ENCODE measurements at places on chromosomes 1 and 21.

GRCh38 chr21:17427831-17428483, 84.9 kb upstream of the CXADR start:
- DNase-seq = no peak
- no peak overlapping the region for H3K27ac ChIP-seq
- H3K4me1 ChIP-seq = no peaks in the 10 kb centered on the region
- no peaks in the 10 kb centered on the region for H3K27me3 ChIP-seq
- H3K36me3 ChIP-seq = no peaks in the 10 kb centered on the region

- no peaks in the 10 kb centered on the region for H3K27me3 ChIP-seq
- DNase-seq = no peak
- no peaks in the 10 kb centered on the region for H3K36me3 ChIP-seq
Measured at GRCh38 chr21:38914528-38915293, 109.0 kb downstream of the ETS2 start.

- H3K4me1 ChIP-seq = peaks cover 14% of the 10 kb centered on the region
- no peak for DNase-seq
- no peak overlapping the region for H3K4me3 ChIP-seq
Measured at GRCh38 chr1:178051071-178051470, 42.8 kb upstream of the RASAL2 start.

DNA sequence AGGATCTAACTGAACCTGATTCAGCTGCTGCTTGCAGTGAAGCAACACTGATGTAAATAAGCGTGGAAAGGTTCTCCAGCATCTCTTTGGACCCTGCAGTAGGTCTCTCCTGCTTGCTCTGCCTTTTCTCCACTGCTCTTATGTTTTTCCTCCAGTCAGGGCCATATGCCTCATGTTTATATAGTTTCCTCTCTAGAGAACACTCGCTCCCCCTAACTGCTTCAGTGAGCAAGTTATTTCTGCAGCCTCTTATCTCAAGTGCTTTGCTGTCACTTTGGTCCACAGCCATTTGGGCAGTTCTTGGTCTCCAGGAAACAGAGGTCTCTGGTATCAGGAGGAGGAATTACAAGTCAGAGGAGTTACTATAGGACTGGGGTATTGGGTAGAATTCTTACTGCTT, 5.3 kb downstream of the PRUNE1 start:
- no peaks in the 10 kb centered on the region for H3K36me3 ChIP-seq
- no peak for DNase-seq
- peaks cover 15% of the 10 kb centered on the region for H3K4me1 ChIP-seq
- H3K27ac ChIP-seq = no peak overlapping the region

DNA sequence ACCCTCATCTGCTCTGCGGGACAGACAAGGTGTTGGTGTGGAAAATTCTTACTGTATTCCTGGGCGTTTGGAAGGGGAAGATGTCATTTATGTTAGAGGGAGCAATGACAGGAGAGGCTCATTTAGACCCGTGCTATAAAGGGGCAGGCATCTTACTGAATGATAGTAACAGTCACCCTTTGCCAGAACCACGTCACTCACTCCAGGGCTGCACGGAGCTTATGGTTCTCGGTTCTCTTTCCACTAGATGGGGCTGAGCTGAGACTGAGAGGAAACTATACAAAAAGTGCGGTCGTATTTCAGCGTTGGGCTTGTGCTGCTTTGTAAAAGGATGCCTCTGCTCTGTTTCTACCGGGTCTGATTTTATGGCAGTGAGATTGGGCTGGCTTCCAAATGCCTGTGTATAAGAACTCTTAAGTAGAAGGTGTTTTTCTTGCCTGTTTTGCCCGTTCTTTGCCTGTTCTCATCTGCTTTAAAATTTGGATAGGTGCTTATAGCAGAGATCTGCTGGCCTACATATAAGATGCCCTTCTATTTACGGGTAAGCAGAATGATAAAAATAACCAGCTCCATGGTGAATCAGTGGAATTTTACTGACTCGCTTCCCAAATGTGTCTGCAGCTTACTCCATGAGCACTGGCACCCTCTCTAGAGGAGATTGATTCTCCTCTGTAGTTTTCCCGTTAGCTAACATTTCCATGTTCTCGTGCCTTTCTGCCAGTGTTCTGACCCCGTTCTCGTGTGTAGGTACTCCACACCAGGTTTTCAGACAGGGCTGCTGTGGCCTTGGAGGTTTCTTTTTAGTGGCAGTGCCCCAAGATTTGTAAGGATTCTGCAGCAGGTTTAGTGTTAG, 55.9 kb downstream of the MRPS6 start:
- DNase-seq = peak; percentile 14
- H3K4me3 ChIP-seq = no peak overlapping the region
- no peak overlapping the region for H3K27ac ChIP-seq
- peaks cover 33% of the 10 kb centered on the region for H3K36me3 ChIP-seq

- no peaks in the 10 kb centered on the region for H3K27me3 ChIP-seq
- H3K4me3 ChIP-seq = no peak within 1 kb of the TSS
- no peak for DNase-seq
- H3K27ac ChIP-seq = no peak within 1 kb of the TSS
- H3K36me3 ChIP-seq = no peaks in the 10 kb centered on the region
- H3K4me1 ChIP-seq = peaks cover 6% of the 10 kb centered on the region
Measured at GRCh38 chr1:182952677-182953444, at the start of gene SHCBP1L. Gene SHCBP1L, minus strand, starts transcription at chr1:182953166. Its CDS starts 33 bp downstream, at chr1:182953133.

GRCh38 chr1:40627987-40628902, 37.2 kb downstream of the RIMS3 start:
- no peak overlapping the region for H3K27ac ChIP-seq
- peak; percentile 7 for DNase-seq
- no peaks in the 10 kb centered on the region for H3K36me3 ChIP-seq
- no peak overlapping the region for H3K4me3 ChIP-seq
- H3K4me1 ChIP-seq = peaks cover 16% of the 10 kb centered on the region

GRCh38 chr1:211280910-211281309, 21.7 kb downstream of the RCOR3 start:
- peak overlapping the region; percentile 23 for H3K27ac ChIP-seq
- H3K36me3 ChIP-seq = peaks cover 28% of the 10 kb centered on the region
- no peak for DNase-seq
- H3K27me3 ChIP-seq = no peaks in the 10 kb centered on the region
- H3K4me3 ChIP-seq = no peak overlapping the region

DNA sequence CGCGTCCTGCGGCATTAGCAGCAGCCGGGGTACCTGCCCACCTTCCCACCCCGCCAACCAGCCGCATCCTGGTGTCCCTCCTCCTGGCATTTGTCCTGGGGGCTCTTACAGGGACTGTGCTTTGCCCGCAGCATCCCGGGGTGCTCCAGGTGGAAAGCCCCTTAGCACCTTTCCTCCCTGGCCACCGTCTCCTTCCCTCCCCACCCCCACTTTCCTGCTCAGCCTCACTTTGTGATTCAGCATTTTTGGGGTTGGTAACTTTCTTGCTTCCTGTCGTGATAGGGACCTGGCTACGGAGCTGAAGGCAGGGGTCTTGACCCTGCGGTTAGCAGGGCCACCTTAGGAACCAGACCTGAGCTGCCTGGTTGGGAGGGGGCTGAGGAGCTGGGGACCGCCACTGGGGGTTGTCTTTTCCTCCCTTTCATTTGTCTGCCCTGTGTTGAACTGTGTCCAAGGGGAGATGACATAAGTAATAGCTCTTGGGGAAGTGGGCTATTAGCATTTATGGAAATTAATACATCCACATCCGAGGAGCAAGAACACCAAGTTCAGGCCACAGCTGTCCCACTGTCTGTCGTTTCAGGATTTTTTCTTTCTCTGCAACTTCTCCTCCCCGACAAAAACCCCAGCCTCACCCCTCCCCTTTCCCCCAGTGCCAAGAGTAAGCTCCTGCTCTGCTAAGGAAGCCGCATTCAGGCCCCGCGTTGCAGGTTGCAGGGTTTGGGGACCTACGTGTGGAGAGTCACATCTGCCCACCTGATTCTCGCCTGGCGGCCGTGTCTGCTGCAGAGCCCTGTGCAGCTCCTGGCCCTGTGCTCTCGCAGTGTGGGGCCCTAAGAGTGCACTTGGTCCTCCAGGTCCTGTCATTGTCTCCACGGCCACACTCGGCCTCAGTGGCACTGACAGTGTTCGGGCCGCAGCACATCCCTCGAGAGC, 1.6 kb upstream of the NPHP4 start:
- peak overlapping the region; percentile 82 for H3K4me3 ChIP-seq
- H3K36me3 ChIP-seq = no peaks in the 10 kb centered on the region
- peaks cover 17% of the 10 kb centered on the region for H3K4me1 ChIP-seq
- peak; percentile 25 for DNase-seq
- H3K27ac ChIP-seq = peak overlapping the region; percentile 8

- H3K27me3 ChIP-seq = no peaks in the 10 kb centered on the region
- no peaks in the 10 kb centered on the region for H3K4me1 ChIP-seq
- peak; percentile 62 for DNase-seq
- peaks cover 65% of the 10 kb centered on the region for H3K36me3 ChIP-seq
- H3K4me3 ChIP-seq = no peak overlapping the region
- no peak overlapping the region for H3K27ac ChIP-seq
Measured at GRCh38 chr1:110053552-110054428, 16.7 kb downstream of the ALX3 start.

- H3K4me1 ChIP-seq = no peaks in the 10 kb centered on the region
- no peak overlapping the region for H3K4me3 ChIP-seq
- no peaks in the 10 kb centered on the region for H3K36me3 ChIP-seq
Measured at GRCh38 chr1:54650417-54650816, 8.8 kb downstream of the MROH7 start.

- H3K27me3 ChIP-seq = no peaks in the 10 kb centered on the region
- peaks cover 9% of the 10 kb centered on the region for H3K4me1 ChIP-seq
- H3K36me3 ChIP-seq = no peaks in the 10 kb centered on the region
- peak; percentile 54 for DNase-seq
Measured at GRCh38 chr21:34582506-34583150, 32.3 kb downstream of the RCAN1 start.

- no peak for DNase-seq
- H3K27ac ChIP-seq = peak overlapping the region; percentile 71
- H3K4me3 ChIP-seq = no peak overlapping the region
- H3K4me1 ChIP-seq = peaks cover 16% of the 10 kb centered on the region
Measured at GRCh38 chr1:64073705-64074104, 129.7 kb upstream of the UBE2U start.

DNA sequence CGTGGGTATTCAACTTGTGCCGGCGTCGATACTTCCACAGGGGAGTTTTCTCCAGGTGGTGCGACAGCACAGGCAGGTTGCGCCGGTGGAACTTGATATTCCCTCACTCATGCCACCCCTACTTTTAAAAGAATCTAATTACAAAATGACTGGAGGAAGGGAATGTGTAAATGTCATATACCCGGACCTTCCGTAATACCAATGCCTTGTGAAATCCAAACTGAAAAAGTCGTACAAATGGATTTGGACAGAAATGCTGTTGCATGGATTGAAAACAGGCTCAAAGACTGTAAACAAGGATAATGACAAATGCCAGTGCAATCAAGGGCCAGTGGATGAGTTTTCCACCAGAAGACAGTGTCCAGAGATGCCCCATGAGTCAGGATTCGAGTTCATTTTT, 235.3 kb upstream of the USP25 start:
- no peak for DNase-seq
- no peaks in the 10 kb centered on the region for H3K36me3 ChIP-seq
- H3K27me3 ChIP-seq = no peaks in the 10 kb centered on the region
- H3K4me1 ChIP-seq = no peaks in the 10 kb centered on the region
- H3K27ac ChIP-seq = no peak overlapping the region
- no peak overlapping the region for H3K4me3 ChIP-seq

GRCh38 chr1:181335631-181336030, 147.7 kb upstream of the CACNA1E start:
- DNase-seq = no peak
- no peak overlapping the region for H3K27ac ChIP-seq
- H3K36me3 ChIP-seq = no peaks in the 10 kb centered on the region
- H3K4me1 ChIP-seq = no peaks in the 10 kb centered on the region

GRCh38 chr21:42080788-42081083, 9.6 kb downstream of the UMODL1 start:
- DNase-seq = no peak
- H3K36me3 ChIP-seq = no peaks in the 10 kb centered on the region
- 0 out of 2 replicates have a peak, but pooled peaks cover under 1% of the 10 kb centered on the region for H3K4me1 ChIP-seq

- H3K4me1 ChIP-seq = peaks cover 40% of the 10 kb centered on the region
- no peak overlapping the region for H3K4me3 ChIP-seq
- peaks cover 33% of the 10 kb centered on the region for H3K36me3 ChIP-seq
- H3K27me3 ChIP-seq = no peaks in the 10 kb centered on the region
- peak overlapping the region; percentile 48 for H3K27ac ChIP-seq
Measured at GRCh38 chr21:46498335-46499050, 39.8 kb downstream of the DIP2A start.

DNA sequence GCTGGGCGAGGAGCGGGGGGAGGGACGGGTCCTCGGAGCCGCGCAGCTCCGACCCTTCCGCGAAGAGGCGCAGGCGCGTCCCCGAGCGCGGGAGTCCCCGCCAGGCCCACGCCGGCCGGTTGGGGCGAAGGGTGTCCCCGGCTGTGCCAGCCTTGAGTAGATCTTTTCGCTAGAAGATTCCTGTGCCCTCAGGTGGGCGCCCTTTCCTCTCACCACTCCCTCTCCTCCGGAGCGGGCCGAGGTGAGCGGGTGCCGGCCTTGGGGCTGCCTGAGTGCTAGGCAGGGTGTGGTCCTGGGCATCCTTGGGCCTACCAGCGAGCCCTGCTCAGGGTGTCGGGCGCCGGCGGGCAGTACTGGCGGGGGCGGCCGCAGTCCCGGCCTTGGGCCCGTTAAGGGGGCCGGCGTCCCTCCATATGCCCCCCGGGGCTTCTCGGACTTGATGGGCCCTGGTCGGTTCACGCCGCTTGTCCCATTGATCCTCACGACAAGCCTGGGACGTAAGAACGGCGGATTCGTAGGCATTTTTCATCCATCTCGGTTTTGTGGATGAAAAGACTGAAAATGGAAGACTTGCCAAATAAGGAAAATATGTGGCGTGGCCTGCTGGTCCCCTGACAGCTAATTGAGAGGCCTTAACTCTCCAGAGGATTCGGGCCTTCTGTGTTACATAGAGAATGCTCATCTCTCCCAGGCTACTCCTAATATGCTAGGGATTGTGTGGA, 712 bp downstream of the DEGS1 start:
- peak overlapping the region; percentile 58 for H3K27ac ChIP-seq
- peak; percentile 63 for DNase-seq
- no peaks in the 10 kb centered on the region for H3K27me3 ChIP-seq
- H3K36me3 ChIP-seq = no peaks in the 10 kb centered on the region
- H3K4me3 ChIP-seq = peak overlapping the region; percentile 69
- peaks cover 26% of the 10 kb centered on the region for H3K4me1 ChIP-seq

GRCh38 chr1:168396940-168397684, 116.4 kb downstream of the TBX19 start:
- peak overlapping the region; percentile 65 for H3K27ac ChIP-seq
- peaks cover 8% of the 10 kb centered on the region for H3K27me3 ChIP-seq
- peaks cover 34% of the 10 kb centered on the region for H3K4me1 ChIP-seq
- no peak overlapping the region for H3K4me3 ChIP-seq
- peak; percentile 72 for DNase-seq
- no peaks in the 10 kb centered on the region for H3K36me3 ChIP-seq

DNA sequence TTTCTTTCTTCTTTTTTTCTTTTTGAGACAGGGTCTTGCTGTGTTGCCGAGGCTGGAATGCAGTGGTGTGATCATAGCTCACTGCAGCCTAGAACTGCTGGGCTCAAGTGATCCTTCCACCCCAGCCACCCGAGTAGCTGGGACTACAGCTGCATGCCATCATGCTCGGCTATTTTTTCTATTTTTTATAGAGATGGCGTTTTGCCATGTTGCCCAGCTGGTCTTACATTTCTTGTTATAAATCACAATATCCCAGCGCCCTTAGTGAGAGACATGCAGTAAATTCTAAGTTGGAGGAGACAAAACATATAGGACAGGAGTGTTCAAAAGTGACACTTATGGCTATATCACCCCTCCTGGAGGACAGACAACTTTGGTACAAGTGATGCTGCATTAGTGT, 31.3 kb upstream of the ACTN2 start:
- H3K27me3 ChIP-seq = peaks cover 32% of the 10 kb centered on the region
- no peaks in the 10 kb centered on the region for H3K4me1 ChIP-seq
- H3K4me3 ChIP-seq = no peak overlapping the region
- H3K27ac ChIP-seq = no peak overlapping the region
- no peak for DNase-seq
